ENCODE measurements at places on chromosomes 13 and 19.

DNA sequence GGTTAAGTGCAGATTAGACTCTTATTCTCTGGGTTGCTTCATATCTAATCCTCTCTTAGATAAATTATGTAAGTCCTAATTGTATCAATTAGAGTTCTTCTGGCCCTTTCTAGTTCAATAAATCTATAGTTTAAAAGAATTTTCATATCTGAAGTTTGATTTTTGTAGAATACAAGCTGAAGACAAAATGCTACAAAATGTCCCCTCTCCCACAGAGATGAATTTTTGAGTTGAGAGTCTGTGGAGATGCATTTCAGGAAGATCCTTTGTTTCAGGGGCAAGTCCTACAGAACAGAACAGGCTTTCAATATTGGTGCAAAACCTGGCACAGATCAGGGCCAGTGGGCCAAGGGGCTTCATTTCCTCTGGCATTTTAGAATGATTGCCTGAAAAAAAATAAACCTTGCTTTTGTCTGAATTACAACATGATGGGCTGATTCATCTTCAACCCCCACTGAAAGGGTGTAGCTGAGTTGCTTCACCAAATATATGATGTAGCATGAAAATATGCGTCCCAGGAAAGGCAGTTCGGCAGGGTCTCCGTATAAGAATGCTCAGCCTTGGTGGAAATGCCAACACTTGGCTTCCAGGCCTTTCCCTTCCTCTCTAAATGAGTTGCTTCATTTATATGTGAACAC lies 6.4 kb upstream of the IPO5 start:
- no peak overlapping the region for H3K4me3 ChIP-seq
- H3K36me3 ChIP-seq, result no peaks in the 10 kb centered on the region
- H3K27me3 ChIP-seq, result no peaks in the 10 kb centered on the region
- no peaks in the 10 kb centered on the region for H3K4me1 ChIP-seq

DNA sequence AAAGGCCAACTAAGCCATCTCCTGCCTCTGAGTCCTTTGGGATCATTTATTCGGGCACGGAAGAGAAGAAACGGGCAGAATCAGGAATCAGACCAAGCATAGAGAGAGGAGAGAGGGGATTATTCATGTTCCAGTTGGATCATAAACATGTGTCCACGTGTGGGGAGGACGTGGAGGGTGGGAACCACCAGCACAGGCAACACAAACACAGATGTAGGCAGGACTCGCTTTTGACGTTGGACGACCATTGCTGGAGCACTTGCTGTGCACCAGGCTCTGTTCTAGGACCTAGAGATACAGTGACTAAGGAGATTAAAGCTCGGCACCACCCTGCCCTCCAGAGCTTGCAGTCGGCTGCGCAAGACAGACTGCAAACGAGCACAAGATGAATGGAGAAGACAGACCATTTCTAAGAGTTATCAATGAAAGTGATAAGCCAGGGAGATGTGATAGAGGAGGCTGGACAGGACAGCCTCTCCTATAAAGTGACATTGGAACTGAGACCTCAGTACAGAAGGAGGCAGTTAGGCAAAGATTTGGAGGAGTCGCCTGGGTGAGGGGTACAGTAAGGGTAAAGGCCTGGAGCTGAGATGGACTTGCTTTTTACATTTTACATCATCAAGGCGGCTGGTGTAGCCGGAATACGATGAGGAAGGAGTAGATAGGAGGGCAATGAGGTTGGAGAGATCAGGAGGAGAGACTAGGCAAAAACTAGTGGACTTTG lies 716 bp downstream of the SH2D3A start:
- no peaks in the 10 kb centered on the region for H3K36me3 ChIP-seq
- peaks cover 22% of the 10 kb centered on the region for H3K27me3 ChIP-seq
- DNase-seq, result no peak
- no peaks in the 10 kb centered on the region for H3K4me1 ChIP-seq
- no peak overlapping the region for H3K27ac ChIP-seq

GRCh38 chr19:18828786-18829185 lies 3.0 kb upstream of the UPF1 start:
- peaks cover 7% of the 10 kb centered on the region for H3K4me1 ChIP-seq
- no peak for DNase-seq

- DNase-seq, result no peak
- H3K27me3 ChIP-seq, result no peaks in the 10 kb centered on the region
- H3K4me1 ChIP-seq, result peaks cover 3% of the 10 kb centered on the region
- H3K36me3 ChIP-seq, result peaks cover 4% of the 10 kb centered on the region
These were observed 49.5 kb downstream of the STARD13 start for GRCh38 chr13:33236021-33236420.

DNA sequence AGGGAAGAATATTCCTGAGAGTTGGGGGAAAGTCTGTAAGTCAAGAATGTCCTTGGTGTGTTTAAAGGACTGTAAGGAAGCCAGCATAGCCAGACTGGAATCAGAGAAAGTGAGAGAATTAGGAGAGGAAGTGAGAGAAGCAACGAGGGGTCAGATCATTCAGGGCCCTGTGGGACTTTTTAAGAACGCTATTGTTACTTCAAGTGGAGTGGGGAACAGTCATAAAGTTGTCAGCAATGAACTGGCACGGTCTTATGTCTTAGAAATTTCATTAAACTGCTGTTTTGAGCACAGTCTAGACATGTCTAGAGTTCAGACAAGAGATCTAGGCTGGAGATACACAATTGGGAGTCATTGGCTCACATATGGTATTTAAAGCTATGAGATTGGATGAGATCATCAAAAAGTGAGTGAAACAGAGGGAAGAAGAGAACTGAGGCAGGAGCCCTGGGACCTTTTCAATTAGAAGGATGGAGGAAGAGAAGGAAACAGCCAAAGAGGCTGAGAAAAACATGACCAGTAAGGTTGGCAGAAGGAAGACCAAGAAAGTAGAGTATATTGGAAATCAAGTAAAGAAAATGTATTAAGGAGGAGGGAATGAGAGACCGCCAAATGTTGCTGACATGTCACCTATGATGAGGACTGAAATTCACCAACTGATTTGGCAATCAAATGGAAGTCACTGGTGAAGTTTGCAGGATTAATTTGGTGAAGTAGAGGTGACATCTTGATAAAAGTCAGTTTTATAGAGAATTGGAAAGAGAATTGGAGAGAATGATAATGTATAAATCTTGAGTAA lies 263.5 kb downstream of the GPC5 start:
- no peaks in the 10 kb centered on the region for H3K27me3 ChIP-seq
- no peak overlapping the region for H3K4me3 ChIP-seq
- H3K4me1 ChIP-seq, result no peaks in the 10 kb centered on the region
- no peak for DNase-seq

DNA sequence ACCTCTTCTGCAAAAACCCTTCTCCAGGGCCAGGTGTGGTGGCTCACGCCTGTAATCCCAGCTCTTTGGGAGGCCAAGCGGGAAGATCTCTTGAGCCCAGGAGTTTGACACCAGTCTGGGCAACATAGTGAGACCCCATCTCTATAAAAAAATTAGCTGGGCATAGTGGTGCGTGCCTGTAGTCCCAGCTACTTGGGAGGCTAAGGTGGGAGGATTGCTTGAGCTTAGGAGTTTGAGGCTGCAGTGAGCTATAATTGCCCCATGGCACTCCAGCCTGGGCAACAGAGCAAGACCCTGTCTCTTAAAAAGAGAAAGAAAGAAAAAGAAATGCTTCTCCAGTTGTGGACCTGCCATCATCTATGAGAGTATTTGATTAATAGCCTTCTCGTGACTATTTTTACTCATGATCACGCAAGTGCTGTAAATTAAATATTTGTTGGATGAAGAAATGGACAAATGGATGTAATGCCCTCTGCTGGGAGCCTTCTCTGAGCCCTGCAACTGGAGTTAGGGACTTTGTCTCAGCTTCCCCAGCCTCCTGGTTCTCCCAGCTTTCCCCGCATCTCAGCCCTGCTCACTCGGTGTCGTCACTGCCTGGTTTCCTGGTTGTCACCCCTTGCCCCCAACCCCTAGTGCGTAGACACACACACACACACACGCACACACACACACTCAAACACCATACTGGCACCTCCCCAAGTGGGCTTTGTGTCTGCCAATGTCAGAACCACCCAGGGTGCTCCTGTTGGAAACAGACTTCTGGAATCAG lies 12.2 kb downstream of the WIZ start:
- no peak overlapping the region for H3K27ac ChIP-seq
- H3K4me1 ChIP-seq, result no peaks in the 10 kb centered on the region
- no peaks in the 10 kb centered on the region for H3K27me3 ChIP-seq
- H3K36me3 ChIP-seq, result no peaks in the 10 kb centered on the region
